Bronchus fibroblast of lung (primary cell): ENCODE measurements at places on chromosomes 1 and 21. TPM values are rescaled to one million over a fixed set of nuclear protein-coding genes. Genes with fewer than 3 reads are reported as not detected.

The CELA2B gene
- not detected in 2 replicates for total RNA-seq

The POU2F1 gene
- total RNA-seq, result 1.2 and 2.0 TPM in 2 replicates

The BATF3 gene
- total RNA-seq, result 1.8 and 2.5 TPM in 2 replicates

The LAMB3 gene
- total RNA-seq, result 3.7 and 4.9 TPM in 2 replicates

The CFAP141 gene
- not detected in 2 replicates for total RNA-seq

The HMCN1 gene
- total RNA-seq, result 0.15 and 1.2 TPM in 2 replicates

The DNAJC11 gene
- total RNA-seq, result 25.2 and 28.1 TPM in 2 replicates

The FCGR3B gene
- not detected in 2 replicates for total RNA-seq

The C2CD4D gene
- total RNA-seq, result 0.50 TPM in 1 of 2 replicates, not detected in the other

The CLEC20A gene
- 0.15 TPM in 1 of 2 replicates, not detected in the other for total RNA-seq

The S100A5 gene
- total RNA-seq, result 1.3 TPM in 1 of 2 replicates, not detected in the other
